Activated T-cell treated with anti-CD3 and anti-CD28 coated beads, Interleukin-2, amount 50 U/mL, for 72 hours (primary cell): ENCODE measurements at places on chromosomes 12 and 14. TPM values are rescaled to one million over a fixed set of nuclear protein-coding genes. Genes with fewer than 3 reads are reported as not detected.

DNA sequence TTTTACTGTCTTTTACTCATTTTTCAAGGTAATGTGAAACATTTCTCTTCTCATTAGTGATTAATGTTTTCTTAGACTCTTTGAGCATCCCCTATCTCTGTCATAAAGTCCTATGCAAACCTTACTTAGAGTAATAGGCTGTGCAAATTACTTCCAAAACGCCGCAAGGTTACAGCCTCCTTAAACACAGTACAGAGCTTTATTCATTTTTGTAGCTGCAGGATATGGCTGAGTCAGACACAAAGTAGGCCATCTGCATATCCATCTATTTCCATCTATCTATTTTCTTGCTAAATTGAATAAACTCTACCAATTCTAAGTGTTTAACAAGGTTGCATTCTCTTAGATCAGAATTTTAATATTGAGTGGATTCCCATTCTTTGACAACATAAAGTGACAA lies 335.6 kb upstream of the SLC16A7 start:
- no peaks in the 10 kb centered on the region for H3K4me1 ChIP-seq
- no peak for DNase-seq
- H3K27me3 ChIP-seq = no peaks in the 10 kb centered on the region
- H3K27ac ChIP-seq = no peak overlapping the region
- no peak overlapping the region for H3K4me3 ChIP-seq

DNA sequence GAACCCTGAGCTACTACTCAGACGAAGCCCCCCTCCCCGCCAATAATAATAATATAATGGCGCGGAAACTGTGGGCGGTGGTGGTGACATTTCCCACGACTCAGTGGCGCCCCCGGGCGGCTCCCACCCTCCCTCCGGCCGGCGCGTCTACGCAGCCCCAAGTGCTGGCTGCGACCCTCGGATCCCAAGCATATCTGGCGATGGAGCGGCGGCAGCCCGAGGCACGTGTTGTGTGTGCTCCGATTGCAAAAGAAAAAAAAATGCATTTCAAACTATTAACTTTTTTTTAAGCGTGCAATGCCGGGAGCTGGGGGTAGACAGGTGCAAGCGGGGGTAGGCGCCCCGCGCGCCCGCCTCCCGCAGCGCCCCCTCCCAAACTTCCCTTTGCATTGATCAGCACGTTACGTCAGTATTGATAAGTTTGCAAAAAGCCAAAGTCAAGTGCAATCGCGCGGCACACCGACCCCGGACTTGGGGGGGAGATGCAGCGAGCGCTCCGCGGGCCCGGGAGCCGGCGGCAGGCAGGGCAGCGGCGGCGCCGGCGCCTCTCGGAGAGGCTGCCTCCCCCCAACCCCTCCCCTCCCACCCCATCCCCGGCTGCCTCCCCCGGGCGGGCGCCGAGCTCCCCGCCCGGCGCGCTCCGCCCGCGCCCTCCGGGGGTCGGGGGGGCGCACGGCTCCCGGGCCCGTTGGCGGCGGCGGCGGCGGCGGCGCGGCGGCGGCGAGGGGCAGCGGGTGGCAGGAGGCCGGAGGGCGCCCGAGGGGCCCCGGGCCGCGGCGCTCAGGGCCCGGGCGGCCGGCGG lies 113.1 kb upstream of the MYL2 start:
- peaks cover 22% of the 10 kb centered on the region for H3K4me1 ChIP-seq
- peak; percentile 29 for DNase-seq
- H3K27ac ChIP-seq = no peak overlapping the region
- H3K4me3 ChIP-seq = peak overlapping the region; percentile 68
- H3K27me3 ChIP-seq = peaks cover 62% of the 10 kb centered on the region

GRCh38 chr14:22002860-22003284 lies 329.3 kb upstream of the OR4E1 start:
- peaks cover 28% of the 10 kb centered on the region for H3K4me1 ChIP-seq
- DNase-seq = peak; percentile 78
- H3K27ac ChIP-seq = peak overlapping the region; percentile 78
- H3K36me3 ChIP-seq = peaks cover 4% of the 10 kb centered on the region

GRCh38 chr12:18383203-18383602 lies 121.9 kb downstream of the PIK3C2G start:
- no peaks in the 10 kb centered on the region for H3K36me3 ChIP-seq
- no peaks in the 10 kb centered on the region for H3K4me1 ChIP-seq
- DNase-seq = no peak
- no peak overlapping the region for H3K4me3 ChIP-seq
- H3K27ac ChIP-seq = no peak overlapping the region

GRCh38 chr12:51814311-51815088 lies 34.0 kb downstream of the FIGNL2 start:
- no peak overlapping the region for H3K27ac ChIP-seq
- DNase-seq = peak; percentile 83
- peaks cover 9% of the 10 kb centered on the region for H3K4me1 ChIP-seq
- no peaks in the 10 kb centered on the region for H3K36me3 ChIP-seq
- peak overlapping the region; percentile 75 for H3K4me3 ChIP-seq

GRCh38 chr14:57560681-57561080 lies 67.0 kb upstream of the CCDC198 start:
- H3K4me3 ChIP-seq = no peak overlapping the region
- H3K36me3 ChIP-seq = no peaks in the 10 kb centered on the region
- H3K4me1 ChIP-seq = no peaks in the 10 kb centered on the region
- DNase-seq = no peak
- no peaks in the 10 kb centered on the region for H3K27me3 ChIP-seq

- no peaks in the 10 kb centered on the region for H3K4me1 ChIP-seq
- no peak overlapping the region for H3K4me3 ChIP-seq
- H3K36me3 ChIP-seq = no peaks in the 10 kb centered on the region
- no peaks in the 10 kb centered on the region for H3K27me3 ChIP-seq
- no peak overlapping the region for H3K27ac ChIP-seq
Observed at GRCh38 chr12:3014641-3015040, 55.4 kb downstream of the TEAD4 start.

Gene PRKAG1
- total RNA-seq = 79.3 TPM

GRCh38 chr14:70828188-70828587 lies 18.9 kb upstream of the MAP3K9 start:
- no peak for DNase-seq
- no peak overlapping the region for H3K4me3 ChIP-seq

Gene CLEC2B
- 28.0 TPM for total RNA-seq

DNA sequence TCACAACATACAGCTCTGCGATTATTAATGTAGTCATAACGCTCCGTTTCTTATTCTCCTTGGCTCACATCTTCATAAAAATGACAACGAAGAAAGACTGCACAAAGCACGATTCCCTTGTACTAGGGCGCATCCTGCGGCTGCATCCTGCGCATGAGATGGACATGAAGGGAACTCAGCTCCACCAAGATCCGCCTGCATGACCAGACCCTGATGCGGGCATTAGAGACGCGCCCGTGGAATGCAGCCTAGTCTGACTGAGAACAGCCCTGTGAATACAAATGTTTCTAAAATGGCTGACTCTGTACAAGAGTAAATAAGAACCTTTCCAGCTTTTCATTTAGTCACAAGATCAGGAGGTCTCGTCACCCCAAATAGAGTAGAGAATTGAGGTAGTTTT lies 422.2 kb downstream of the NOVA1 start:
- peaks cover 2% of the 10 kb centered on the region for H3K36me3 ChIP-seq
- H3K27me3 ChIP-seq = no peaks in the 10 kb centered on the region
- H3K4me3 ChIP-seq = no peak overlapping the region
- H3K4me1 ChIP-seq = no peaks in the 10 kb centered on the region
- no peak overlapping the region for H3K27ac ChIP-seq

DNA sequence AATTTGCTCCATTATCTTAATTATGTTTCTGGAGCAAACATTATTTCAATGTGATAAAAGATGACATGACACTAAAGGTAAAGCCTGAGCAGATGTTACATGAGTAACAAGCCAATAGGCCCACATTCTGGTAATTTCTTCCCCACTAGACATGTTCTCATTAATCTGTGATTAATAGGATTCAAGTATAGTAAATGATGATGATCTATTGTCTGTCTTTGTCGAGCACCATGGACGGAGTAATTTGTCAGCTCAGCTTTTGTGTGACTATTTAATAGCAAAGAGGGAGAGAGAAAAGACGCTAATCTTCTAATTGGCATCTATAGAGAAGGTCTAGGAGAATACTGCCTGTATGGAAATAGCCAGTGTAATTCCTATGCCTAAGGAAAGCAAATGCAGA lies 62.2 kb upstream of the INSM2 start:
- no peaks in the 10 kb centered on the region for H3K36me3 ChIP-seq
- no peak for DNase-seq
- H3K4me3 ChIP-seq = no peak overlapping the region
- peaks cover 43% of the 10 kb centered on the region for H3K27me3 ChIP-seq

DNA sequence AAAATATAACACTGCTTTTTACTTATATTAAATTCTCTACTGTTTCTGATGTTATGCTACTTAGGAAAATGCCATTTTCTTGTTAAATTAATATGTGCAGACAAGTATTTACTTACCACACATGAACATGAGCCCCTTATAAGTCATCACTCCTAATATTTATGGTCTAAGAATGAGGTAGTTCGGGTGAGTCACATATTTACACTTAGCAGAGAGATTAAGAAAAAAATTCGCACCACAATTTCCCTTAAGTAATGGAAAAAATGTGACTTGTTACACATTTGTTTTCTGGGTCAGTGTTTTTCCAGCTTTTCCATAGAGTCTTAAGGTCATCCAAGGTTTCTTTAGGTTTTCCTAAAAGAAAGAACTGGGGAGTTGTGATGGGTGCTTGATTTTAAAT lies 68.3 kb downstream of the RERG start:
- H3K36me3 ChIP-seq = no peaks in the 10 kb centered on the region
- H3K4me1 ChIP-seq = no peaks in the 10 kb centered on the region
- no peaks in the 10 kb centered on the region for H3K27me3 ChIP-seq
- H3K4me3 ChIP-seq = no peak overlapping the region
- no peak overlapping the region for H3K27ac ChIP-seq
- no peak for DNase-seq

Gene TAS2R42
- not detected for total RNA-seq

DNA sequence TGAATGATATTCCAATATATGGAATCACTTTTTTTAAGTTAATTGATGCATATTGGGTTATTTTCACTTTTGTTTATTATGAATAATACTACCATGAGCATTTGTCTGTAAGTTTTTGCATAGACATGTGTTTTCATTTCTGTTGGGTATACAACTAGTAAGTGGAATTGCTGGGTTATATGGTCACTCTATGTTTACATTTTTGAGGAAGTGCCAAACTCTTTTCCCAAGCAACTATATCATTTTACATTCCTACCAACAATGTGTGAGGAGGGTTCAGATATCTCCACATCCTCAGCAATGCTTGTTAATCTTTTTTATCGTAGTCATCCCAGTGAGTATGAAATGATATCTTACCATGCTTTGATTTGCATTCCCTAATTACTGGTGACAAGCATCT lies 64.0 kb downstream of the MON2 start:
- H3K4me3 ChIP-seq = no peak overlapping the region
- H3K27ac ChIP-seq = no peak overlapping the region
- H3K4me1 ChIP-seq = peaks cover 16% of the 10 kb centered on the region
- H3K36me3 ChIP-seq = peaks cover 5% of the 10 kb centered on the region
- H3K27me3 ChIP-seq = no peaks in the 10 kb centered on the region

- peaks cover 29% of the 10 kb centered on the region for H3K4me1 ChIP-seq
- H3K27ac ChIP-seq = no peak overlapping the region
- H3K27me3 ChIP-seq = no peaks in the 10 kb centered on the region
- H3K36me3 ChIP-seq = no peaks in the 10 kb centered on the region
- H3K4me3 ChIP-seq = no peak overlapping the region
Observed at GRCh38 chr12:6215120-6215807, 15.1 kb downstream of the CD9 start.

DNA sequence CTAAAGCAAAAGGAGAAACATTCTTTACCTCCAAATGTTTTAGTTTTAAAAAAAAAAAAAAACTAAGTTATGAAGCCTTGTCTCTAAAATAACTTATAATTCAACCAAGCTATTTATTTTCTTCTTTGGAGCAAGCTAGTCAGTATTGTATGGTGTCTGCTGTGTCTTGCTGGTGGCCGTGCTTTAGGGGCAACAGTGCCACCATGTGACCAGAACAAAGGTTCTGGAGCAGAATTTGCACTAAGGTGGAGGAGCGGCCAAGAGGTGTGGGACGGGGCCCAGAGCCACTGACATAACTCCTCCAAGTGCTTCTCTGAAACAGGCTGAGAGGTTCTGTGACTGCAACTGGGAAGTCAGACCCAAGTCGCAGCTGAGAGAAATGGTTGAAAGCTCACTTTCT lies 4.5 kb downstream of the FICD start:
- H3K36me3 ChIP-seq = peaks cover 16% of the 10 kb centered on the region
- no peak overlapping the region for H3K4me3 ChIP-seq
- no peaks in the 10 kb centered on the region for H3K27me3 ChIP-seq
- H3K4me1 ChIP-seq = peaks cover 17% of the 10 kb centered on the region

Gene KRT78
- total RNA-seq = not detected

GRCh38 chr14:53237488-53237887 lies 84.4 kb upstream of the DDHD1 start:
- no peaks in the 10 kb centered on the region for H3K4me1 ChIP-seq
- H3K27me3 ChIP-seq = no peaks in the 10 kb centered on the region
- H3K4me3 ChIP-seq = no peak overlapping the region
- H3K27ac ChIP-seq = no peak overlapping the region
- no peak for DNase-seq

Gene SMIM41
- total RNA-seq = not detected

GRCh38 chr12:2845280-2845679 lies 10.4 kb upstream of the NRIP2 start:
- no peak overlapping the region for H3K4me3 ChIP-seq
- H3K27ac ChIP-seq = no peak overlapping the region
- DNase-seq = no peak
- peaks cover 5% of the 10 kb centered on the region for H3K36me3 ChIP-seq
- H3K4me1 ChIP-seq = no peaks in the 10 kb centered on the region

Gene KLRK1
- total RNA-seq = 18.9 TPM

- peak; percentile 20 for DNase-seq
- no peak overlapping the region for H3K4me3 ChIP-seq
- H3K36me3 ChIP-seq = peaks cover 3% of the 10 kb centered on the region
- H3K27ac ChIP-seq = no peak overlapping the region
Observed at GRCh38 chr12:3747543-3747942, 5.4 kb downstream of the CRACR2A start.

DNA sequence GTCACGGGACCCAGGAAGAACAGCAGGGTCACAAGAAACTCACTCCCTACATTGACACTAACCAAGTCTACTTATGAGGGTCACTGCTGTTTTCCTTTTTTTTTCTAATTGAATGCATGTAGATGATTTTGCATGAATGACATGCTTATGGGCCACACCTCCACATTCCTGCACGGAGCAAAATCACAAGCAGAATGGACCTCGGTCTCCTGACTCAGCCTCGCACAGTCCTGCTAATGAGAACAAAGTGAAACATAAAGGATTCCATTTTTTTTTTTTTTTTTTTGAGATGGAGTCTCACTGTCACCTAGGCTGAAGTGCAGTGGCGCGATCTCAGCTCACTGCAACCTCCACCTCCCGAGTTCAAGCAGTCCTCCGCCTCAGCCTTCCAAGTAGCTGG lies 12.3 kb downstream of the SCARB1 start:
- H3K27ac ChIP-seq = no peak overlapping the region
- no peaks in the 10 kb centered on the region for H3K27me3 ChIP-seq
- no peak for DNase-seq

Gene IL22
- total RNA-seq = 5.4 TPM

- no peak overlapping the region for H3K4me3 ChIP-seq
- H3K27ac ChIP-seq = no peak overlapping the region
- no peaks in the 10 kb centered on the region for H3K36me3 ChIP-seq
- H3K27me3 ChIP-seq = peaks cover 4% of the 10 kb centered on the region
- DNase-seq = no peak
Observed at GRCh38 chr12:67735868-67736267, 87.3 kb downstream of the DYRK2 start.
